ENCODE measurements at places on chromosomes 1 and 21.

DNA sequence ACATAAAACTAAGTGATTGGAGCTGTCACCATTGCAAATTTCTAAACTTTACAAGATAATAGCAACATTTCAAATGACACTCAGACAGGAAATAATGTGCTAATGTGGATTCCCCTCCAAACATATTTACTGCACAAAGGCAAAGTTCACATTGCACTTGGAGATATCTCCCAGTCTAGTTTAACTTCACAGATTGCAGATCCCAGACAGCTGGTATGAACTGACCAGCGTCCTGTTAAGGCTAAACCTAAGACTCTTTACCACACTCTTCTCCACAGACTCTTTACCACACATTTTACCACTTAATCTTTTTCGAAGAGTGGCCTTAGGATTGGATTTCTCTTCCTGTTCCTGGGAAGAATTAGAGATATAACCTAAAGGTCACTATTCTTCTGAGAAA lies 40.6 kb upstream of the HSD3B1 start:
- no peak for DNase-seq

DNA sequence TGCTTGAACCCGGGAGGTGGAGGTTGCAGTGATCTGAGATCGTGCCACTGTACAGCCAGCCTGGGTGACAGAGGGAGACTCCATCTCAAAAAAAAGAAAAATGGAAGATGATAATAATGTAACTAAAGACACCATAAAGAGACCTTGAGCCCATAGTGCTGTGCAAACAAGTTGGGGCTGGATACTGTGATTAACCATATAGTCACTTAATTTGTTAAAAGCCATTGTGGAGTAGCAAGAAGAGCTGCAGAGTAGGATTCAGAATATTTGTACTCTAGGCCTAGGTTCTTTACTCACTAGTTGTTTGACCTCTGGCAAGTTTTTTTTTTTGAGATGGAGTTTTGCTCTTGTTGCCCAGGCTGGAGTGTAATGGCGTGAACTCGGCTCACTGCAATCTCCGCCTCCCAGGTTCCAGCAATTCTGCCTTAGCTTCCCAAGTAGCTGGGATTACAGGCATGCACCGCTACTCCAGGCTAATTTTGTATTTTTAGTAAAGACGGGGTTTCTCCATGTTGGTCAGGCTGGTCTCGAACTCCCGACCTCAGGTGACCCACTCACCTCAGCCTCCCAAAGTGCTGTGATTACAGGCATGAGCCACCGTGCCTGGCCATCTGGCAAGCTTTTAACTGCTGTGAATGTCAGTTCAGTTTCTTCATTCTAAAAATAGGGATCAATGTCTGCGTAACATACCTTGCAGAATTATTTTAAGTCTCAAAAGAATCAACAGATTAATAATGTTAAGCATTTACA lies 12.8 kb downstream of the CAP1 start:
- no peak for DNase-seq

DNA sequence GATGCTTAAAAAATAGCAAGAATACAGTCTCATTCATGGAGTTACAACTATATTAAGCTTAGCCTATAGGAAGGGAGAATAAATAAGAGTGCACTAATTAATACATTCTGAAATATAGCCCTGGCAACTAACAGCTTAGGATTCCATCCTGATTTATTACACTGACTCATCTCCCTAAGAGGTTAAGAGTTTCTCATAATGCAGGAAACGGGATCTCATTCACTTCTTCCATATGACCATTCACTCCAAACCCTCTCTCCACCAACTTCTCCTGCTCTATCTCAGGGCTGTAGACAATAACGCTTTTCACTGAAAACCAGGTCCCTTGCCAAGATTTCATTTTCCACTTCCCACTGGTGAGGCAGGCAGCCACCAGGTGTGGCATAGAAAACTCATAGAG lies 168.5 kb upstream of the PLD5 start:
- DNase-seq, result no peak

DNA sequence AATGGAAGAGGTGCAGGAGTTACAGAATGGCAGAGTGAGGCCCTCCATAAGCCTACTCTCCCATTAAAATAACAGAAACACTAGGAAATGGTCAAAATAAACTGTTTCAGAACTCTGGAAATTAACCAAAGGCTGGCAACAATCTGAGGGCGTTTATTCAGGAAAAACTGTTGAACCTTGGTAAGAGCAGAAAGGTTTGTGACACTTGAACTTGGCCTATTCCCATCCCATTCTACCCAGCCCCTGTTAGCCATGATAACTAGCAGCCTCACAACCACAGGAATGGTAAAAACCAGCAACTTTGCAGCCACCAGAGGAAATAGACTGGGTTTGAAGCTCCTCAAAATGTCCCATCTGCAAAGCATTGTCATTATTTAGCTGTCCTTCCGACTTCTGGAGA lies 256.8 kb downstream of the RHOU start:
- no peak for DNase-seq

DNA sequence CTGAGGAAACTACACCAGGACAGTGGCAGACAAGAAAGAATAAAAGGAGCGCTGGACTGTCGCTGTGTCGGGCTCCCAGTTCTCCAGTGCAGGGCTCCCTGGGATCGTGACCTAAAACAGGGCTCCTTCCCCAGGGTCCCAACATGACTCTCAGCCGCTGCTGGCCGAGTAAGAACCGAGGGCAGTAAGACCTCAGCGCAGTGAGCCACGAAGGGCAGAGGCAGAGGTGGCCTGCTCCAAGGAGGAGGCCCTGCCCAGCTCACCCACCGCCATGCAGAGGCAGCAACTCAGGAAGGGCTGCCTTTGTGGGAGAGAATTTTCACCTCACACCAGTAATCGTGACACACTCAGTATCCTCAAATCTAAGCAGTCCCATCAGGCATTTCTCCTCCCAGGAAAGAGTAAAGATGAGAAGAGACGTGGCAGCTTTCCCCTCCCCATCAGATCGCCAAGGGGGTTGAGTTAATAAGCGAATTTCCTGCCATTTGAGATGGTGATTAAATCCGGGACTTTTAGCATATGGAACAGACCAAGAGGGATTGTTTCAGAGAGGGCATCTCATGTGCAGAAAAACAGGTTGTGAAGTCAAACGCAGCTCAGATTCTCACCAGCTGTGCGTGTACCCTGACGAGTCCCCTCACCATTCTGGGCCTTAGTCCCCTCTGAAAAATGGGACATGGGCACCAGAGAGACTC lies 19.8 kb upstream of the ARTN start:
- DNase-seq, result no peak

GRCh38 chr21:36491209-36491910 lies 11.4 kb upstream of the CLDN14 start:
- no peak for DNase-seq

GRCh38 chr1:83800066-83800465 lies 198.9 kb downstream of the TTLL7 start:
- DNase-seq, result no peak

DNA sequence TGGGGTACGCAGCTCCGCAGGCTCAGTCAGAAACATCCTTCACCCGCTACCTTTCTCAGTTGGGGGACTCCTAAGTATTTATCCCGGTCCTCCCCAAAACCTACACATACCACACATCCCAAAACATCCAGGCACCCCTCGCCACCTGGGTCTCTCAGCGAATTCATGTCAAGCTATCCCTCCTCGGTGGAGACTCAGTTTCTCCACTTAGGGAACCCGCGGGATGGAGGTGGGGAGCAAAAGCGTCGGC lies 1.3 kb upstream of the ZBTB7B start:
- DNase-seq, result no peak

DNA sequence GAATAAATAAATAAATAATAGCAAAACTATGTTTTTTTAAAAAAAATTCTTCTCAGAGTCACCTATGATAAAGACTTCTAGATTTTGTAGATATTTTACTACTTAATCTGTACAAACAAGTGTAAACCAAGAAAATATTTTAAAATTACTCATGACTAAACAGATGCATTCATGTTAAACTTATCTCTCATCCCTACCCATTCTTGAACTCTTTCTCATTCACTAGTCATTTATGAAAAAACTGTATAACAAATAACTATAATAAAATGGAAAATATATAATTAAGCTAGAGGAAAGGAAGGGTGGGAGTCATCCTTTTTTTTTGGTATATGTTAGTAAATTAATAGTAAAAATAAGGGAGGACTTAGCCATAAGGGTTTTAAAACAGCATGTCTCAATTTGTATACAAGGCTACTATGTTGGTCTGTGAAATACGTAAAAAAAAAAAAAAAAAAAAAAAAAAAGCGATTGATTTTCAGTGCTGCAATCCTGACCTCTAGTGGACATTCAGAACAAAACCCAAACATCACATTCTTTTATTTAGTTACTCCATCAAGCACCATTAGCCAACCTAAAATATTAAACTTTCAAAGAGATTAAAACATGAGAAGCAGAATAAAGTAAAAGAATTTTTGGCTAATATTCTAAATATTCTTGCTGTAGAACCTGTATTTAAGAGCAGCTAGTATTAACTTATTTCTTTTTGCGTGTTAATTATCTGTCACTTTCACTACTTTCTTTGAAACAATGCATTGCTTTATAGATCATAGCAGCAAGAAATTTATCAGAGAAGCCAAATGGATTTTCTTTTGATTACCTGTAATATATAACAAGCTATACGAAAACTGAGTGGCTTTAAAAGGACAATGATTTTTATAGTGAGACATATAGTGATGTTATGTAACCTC lies 255.8 kb upstream of the CACYBP start:
- DNase-seq, result no peak

DNA sequence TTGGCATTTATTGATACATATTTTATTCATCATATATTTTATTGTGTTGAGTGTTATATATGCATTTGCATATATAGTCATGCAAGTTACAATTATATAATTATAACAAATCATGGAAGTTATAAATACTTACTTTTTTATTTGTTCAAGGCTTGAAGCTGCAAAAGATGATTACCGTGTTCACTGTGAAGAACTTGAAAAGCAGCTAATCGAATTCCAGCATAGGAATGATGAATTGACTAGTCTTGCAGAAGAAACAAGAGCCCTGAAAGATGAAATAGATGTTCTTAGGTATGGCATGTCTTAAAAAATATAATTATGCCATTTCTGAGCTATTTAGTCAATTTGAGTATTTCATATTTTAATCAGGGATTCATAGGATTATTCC lies 32.1 kb downstream of the HOOK1 start:
- DNase-seq, result no peak

DNA sequence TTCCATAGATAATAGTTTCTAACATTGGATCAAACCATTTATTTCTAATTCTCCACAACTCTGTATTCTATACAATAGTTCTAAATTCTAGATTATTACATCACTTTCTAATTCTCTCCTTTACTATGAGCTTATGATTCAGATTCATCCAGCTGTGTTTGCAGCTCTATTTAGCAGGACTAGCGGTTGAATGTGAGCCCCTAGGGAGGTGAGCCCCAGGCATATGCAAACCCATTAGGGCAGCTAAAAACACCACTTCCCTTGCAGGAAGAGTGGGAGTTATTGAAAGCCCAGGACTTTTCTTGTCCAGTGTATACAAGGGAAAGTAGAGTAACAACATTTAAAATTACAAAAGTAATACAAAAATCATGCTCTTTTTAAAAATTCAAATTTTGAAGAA lies 56.9 kb downstream of the KRTAP19-8 start:
- DNase-seq, result no peak

- DNase-seq, result no peak
Observed at GRCh38 chr21:15732290-15732995, 2.7 kb downstream of the USP25 start.

DNA sequence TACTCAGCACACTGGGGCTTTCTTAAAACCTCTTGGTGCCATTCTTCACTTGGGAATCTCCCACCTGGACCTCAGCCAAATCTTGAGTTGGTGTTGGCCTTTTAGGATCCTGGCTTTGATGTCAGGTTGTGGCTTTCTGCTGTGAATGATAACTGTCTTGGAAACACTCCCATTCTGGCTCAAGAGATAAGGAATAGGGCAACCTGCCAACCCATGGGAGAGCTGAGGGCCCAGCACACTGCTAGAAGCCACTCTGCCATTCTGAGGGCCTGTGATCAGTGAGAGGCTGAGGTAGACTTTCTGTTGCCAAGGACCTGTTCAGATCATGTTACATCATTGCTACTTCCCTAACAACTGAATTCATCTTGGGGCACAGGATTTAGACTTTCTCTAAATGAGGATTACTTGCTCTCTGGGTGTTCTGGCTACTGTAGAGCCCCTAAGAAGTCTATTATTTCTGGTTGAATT lies 45.8 kb downstream of the TTC39A start:
- no peak for DNase-seq

DNA sequence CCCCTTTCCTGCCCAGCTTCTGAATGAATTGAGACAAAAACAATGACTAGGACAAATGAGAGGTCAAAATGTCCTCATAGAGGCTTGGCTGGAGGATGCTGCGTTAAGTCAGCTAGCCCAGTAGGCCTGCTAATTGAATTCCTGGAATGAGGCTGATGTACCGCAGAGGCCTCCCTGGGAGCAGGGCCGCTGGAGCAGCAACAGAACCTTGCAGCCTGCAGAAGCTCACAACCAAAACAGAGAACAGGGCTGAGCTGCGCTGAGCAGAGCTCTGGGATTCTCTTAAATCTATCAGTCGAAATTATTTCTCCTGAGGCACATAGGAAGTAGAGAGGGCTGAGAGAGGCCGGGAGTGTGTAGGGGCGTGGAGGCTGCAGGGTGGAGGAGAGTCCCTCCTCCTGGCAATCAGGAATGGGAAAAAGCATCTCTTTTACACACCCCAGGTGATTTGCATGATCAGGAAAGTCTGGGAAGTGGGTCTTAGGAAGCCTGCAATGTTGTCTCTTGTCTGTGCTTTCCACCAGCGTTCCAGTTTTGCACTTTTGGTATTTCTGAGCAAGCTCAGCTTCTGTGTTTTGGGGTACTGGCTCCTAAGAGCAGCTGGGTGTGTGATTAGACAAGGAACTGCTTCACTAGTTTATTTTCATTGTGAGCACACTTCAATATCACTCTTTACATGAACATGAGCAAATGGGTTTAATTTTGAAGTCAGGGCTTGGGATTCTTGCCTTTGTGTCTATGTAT lies 66.5 kb downstream of the RYR2 start:
- DNase-seq, result no peak

GRCh38 chr1:36816348-36816747 lies 218.0 kb downstream of the GRIK3 start:
- no peak for DNase-seq

DNA sequence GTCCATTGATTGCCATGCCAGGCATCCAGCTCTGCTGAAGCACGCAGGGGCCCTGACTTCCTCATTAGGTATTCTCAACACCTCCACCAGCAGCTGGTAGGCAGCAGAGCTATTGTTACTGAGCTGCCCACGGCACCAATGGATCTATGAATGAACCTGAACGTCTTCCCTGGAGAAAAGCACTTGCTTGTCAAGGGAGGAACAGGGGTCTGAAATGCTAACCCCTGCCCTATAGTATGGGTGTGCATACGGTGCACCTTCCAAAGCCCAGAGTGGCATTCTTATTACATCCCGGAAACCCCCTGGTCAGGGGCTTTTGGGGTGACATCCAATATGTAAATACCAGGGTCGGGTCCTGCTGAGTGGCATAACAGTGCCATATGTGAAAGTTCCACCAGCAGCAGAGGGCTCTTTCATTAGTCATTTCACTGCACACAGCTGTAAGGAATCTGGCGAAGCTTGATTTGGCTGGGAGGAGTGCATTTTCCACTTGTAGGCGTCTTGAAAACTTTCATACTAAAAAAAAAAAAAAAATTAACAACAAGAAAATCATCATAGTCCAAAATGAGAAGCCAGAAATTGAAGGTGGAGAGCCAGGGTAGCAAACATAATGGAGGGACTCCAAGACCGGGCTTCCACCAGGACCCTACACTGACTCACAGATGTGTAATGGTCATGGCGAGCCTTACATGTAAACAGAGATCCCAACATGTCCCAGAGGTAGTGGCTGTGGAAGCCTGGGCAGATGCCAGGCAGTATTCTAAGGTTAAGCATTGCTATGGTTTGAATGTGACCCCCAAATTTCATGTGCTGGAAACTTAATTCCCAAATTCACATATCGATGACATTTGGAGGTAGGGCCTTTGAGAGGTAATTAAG lies 58.8 kb upstream of the PRDX6 start:
- no peak for DNase-seq

Data from stimulated activated CD8-positive, alpha-beta memory T cell treated with anti-CD3 and anti-CD28 coated beads, Interleukin-4, amount 100 ng/mL, for 1 hour (primary cell).